ENCODE measurements at places on chromosomes 6 and 20.
A peak's percentile ranks its signal among the peaks of the same experiment; 100 is the strongest.

- DNase-seq: no peak
These were observed 1.6 kb downstream of the TRIM27 start for GRCh38 chr6:28922004-28922820.

DNA sequence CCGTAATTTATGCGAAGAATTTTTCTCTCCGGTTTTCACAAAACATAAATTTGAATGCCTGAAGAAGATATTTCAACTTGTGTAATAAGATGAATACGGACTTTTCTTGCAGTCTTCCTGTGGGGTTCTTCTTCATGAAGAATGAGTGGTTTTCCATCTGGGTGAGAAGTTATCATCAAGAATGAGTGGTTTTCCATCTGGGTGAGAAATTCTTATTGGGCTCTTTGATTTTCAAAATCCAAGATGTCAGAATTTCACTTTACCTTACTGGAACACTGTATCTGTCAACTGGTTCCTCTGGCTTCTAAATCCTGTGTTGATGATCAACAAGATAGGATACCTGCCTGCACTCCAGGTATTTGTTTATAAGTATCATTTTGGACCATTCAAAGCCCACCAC lies 160.1 kb upstream of the C6orf118 start:
- no peak for DNase-seq

DNA sequence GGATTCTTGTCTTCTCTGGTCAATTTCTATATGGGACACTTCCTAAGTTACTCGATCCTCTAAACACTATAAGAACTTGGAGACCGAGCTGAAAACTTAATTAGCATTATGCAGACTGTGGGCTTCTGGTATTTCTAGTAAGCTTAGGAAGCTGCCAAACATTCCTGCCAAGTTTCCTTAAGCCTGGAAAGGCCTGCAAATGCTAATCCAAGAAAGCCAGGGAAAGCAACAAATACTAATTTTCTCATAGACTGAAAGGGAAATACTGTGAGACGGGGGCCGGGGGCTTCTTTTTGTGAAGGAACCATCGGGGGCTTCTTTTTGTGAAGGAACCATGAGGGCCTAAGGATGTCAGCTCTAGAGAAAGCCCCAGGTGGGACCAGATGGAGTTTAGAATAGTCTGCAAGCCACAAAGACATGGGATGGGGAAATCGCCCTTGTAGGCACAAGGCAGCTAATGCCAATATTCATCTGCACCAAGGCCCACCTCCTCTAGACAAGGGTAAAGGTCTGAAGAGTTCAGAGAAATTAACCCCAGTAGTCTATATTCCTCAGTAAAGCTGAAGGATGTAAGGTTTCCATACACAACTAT lies 332.4 kb upstream of the PRDM1 start:
- no peak for DNase-seq

GRCh38 chr6:86936834-86937218 lies 502 bp upstream of the HTR1E start:
- no peak for DNase-seq

GRCh38 chr20:36120241-36120640 lies 34.3 kb upstream of the EPB41L1 start:
- DNase-seq: no peak

DNA sequence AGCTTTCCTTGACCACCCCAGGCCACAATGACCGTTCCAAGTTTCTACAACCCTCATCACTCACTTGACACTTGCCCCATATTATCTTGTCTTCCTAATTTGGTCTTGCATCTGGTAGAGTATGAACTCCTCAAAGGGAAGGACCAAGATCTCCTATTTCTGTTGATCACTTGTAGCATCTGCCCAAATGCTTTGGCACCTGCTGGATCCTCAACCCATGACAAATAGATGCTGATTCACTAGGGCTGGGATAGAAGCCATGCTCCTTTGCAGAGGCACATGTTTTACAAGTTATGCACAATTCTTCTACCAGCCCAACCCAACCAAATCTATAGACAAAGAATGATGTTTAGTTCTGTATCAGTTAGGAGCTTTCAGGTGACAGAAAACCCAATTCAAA lies 110.7 kb downstream of the UNC5CL start:
- no peak for DNase-seq

GRCh38 chr6:4848382-4849068 lies 72.3 kb downstream of the CDYL start:
- no peak for DNase-seq

DNA sequence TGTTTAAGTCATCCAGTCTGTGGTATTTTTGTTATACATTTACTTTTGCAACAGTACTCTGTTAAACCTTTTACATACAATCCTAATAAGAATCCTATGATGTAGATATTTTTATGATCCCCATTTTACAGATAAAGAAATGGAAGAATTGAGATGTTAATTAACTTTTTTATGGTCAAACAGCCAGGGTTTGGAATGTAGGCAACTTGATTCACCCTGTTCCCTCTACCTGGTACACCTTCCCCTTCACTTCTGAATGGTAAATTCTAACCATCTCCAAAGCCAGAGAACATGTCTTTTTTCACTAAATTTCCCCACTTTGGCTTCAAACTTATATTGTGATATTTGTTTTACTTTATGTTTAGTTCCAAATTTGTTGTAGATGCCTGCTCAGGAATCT lies 300.1 kb downstream of the PHF3 start:
- no peak for DNase-seq

DNA sequence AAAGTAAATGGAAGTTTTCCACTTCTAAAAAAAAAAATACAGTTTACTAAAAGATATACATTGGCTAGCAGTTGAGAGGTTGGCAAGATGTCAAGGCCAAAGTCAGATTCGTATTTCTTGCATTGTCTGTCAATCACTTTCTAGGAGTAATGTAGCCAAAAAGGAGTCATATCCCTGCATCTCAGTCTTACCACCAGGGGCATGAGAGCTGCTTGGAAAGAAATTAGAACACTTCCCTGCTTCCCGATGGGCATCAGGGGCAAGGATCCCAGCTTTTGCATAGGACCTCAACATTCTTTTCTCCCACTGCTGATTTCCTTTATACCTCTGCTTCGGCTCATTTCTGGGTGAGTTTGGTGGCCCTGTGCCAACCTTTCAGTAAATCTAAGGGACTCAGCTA lies 581.0 kb upstream of the MAP3K7 start:
- DNase-seq: no peak

GRCh38 chr20:35447082-35447789 lies 8.2 kb upstream of the CEP250 start:
- DNase-seq: peak; percentile 62

DNA sequence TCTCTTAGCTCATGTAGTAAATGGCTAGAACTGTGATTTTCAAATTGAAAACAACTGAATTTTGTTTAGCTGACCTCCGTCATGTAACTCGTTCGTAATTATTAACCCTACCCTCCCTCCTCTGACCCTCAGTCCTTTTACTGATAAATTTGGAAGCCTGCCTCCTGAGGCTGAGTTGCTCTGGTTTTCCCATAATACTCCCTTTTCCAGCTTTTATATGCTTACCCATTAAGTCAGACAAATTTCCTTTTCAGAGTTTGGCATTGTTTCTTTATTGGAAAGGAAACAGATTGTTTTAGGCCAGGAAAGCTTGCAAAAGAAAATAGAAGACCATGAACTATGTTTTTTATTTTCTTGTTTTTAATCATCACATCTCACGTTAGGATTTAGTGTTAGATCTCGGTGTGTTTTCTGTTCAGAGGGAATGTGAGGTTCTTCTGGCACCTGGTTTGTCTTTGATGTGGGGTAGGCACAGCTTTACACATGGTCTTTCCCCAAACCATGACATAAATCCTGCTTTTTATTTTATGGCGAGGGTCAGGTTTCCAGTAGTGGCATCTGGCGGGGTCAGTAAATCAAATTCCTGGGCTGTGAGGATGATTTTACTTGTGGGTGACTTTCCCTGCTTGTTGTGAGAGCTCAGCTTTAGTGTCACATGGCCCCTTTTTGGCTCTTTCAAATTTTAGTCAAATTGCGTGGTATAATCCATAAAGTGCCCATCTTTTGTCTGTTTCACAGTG lies 24.5 kb downstream of the PLCB4 start:
- DNase-seq: no peak
